ENCODE measurements at places on chromosomes 16 and 17.

GRCh38 chr16:82660966-82661365, 34.2 kb downstream of the CDH13 start:
- DNase-seq, result no peak

- DNase-seq, result peak; percentile 42
Observed at GRCh38 chr16:11205754-11206581, 50.0 kb downstream of the SOCS1 start.

GRCh38 chr17:6548578-6549330, 7.6 kb downstream of the PITPNM3 start:
- no peak for DNase-seq

GRCh38 chr17:14902297-14902696, 362.8 kb downstream of the PMP22 start:
- no peak for DNase-seq

DNA sequence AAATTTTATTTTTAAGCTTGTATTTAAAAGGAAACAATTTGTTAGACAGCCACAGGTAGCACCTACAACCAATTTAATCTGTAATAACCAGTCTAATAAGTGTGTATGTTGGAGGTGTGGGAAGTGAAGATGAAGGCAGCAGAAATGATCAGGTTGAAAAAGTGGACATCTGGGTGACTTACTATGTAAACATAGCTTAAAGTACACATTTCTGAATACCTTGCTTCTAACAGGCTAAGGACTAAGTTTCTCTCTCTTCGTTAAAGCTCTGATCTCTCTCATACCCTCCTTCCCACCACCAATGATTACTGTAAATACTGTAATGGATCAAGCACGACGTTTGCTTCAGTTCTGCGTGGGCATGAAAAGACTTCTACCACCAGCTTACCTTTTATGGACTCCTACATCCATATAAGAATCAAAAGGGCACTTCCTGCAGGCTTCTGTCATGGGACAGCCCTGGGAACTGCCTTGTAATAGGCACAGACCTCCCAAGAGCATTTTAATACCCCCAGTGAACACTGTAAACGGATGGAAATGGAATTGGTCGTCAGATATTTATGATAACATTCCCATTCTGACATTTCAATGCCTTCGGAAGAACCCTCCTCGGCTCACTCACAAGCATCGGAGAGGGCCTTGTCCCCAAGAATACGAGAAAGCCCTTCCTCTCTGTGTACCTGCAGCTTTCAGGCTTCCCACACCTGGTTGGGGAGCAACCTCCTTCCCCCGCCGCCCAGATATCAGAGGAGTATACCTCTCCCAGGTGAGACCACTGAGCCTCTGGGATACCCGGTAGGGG, 700 bp downstream of the CCDC43 start:
- peak; percentile 38 for DNase-seq

- no peak for DNase-seq
Observed at GRCh38 chr16:17431968-17432625, 38.7 kb downstream of the XYLT1 start.

DNA sequence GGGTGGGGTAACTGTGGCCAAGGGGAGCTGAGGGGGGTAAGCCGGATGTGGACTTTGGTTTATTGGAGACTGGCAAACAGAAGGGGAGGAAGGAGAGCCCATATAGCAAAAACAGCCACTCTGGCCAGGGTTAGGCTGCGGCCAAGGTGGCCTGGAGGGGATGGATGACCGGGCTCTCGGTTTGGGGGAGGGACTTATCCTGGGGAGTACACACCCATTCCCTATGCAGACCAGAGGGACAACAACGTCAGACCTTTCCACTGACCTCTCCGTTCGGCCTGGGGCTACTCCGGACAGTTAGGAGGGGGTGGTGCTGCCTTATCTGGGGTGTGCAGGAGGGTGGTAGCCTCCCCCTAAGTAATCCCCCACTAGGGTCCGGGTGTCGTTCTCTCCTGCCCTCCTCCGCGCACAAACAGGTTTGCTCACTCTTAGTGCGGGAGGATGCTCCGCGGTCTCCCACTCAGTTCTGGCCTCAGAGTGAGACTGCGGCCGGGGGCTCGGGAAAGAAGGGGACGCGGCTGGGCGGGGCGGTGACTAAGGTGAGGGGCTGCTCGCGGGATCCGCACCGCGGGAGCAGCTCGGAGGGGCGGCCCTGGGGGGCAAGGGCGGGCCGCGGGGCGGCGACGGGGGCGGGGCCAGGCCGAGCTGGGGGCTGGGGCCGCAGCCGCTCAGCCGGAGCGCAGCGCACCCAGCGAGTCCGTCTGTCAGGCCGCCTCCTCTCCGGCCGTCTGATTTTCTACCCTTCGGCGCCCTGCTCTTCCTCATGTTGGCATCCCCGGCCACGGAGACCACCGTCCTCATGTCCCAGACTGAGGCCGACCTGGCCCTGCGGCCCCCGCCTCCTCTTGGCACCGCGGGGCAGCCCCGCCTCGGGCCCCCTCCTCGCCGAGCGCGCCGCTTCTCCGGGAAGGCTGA, at the start of gene WNK4:
WNK4 (plus strand) TSS at position 675 of the 915 bp plus-strand sequence; CDS start at position 764, 89 bp downstream.
- DNase-seq, result no peak

GRCh38 chr16:85391175-85391707, 221.9 kb upstream of the GSE1 start:
- no peak for DNase-seq

DNA sequence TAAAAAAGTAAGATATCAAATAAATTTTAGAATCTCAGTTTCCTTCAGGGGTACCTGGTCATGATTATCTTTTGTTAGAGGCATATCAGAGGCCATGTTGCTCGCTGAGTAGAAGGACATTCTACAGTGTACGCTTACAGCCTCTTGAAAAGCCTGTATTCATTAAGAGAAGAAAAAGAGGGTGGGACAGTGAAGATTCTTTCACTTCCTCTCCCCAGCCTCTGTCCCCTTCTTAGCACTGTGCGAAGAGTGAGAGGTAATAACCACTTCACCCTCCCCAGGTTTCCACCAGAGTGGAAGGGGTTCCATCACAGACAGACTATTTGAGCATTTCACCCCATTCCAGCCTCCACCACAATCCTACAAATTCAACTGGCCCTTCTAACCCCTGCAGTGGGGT, 4.8 kb upstream of the LPO start:
- no peak for DNase-seq

DNA sequence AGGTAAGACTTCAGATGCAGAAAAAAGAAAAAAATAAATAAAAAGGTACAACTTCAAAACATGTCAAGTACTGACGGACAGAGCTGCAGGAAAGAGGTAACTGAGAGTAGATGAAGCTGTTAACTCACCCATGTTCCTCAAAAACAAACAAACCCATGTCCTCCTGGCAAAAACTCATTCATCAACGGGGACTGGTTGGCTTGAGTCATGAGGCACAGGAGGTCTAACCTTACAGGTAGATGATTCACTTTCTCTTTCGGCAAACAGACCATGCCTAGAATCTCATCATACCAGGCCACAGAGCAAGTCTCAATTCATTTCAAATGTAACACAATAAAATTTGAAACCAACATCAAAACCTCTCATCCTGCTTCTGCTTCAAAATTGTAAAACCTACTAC, 12.3 kb upstream of the FASN start:
- DNase-seq, result no peak

DNA sequence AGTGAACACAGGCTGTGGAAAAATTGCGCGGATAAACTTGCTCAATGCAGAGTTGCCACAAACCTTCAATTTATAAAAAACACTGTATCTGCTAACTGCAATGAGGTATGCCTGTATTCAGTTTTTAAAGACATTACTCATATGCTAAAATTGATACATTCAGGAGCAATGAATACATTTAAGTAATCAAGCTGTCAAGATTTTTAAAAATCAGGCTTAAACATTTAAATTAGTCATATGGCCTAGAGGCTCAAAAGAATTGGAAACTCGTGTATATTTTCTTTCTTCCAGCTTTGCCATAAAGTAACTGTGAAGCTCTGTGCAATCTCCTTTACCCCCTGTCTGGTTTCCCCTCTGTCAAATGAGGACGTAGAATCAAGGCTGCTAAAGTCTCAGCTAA, 4.1 kb downstream of the SYNRG start:
- DNase-seq, result peak; percentile 37

DNA sequence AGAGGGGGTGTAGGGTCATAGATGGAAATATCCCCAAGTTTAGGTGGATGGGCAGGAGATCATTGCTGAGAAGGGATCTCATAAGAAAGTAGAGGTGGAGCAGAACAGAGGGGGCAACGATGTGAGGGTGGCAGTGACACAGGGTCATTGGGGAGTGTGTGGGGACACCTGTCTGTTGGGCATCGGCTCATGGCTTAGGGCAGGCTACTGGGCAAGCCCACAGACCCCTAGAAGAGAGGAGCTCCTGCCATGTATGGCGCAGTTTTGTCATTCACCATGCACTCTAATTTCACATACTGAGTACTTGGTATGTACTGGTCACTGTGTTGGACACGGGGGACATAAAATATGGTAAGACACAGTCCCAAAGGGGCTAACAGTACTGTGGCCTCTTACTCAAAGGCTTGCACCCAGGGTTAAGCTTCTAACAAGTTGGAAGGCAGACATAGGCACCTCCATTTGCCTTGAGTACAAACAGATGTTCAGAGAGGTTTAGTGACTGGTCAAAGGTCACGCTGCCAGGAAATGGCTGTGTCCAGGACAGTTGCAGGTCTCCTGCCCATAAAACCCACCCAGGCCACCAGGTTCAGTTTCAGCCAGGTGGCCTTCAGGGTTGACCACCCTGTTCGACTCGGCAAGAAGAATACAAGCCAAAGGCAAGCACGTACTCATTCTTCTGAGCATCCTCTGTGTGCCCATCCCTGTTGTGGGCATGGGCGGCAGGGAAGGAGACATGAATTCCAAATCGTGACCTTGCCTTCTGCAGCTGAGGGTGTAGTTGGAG, 580.2 kb downstream of the KCNJ18 start:
- no peak for DNase-seq

GRCh38 chr17:42584880-42585279, 7.4 kb upstream of the PSMC3IP start:
- DNase-seq, result no peak

DNA sequence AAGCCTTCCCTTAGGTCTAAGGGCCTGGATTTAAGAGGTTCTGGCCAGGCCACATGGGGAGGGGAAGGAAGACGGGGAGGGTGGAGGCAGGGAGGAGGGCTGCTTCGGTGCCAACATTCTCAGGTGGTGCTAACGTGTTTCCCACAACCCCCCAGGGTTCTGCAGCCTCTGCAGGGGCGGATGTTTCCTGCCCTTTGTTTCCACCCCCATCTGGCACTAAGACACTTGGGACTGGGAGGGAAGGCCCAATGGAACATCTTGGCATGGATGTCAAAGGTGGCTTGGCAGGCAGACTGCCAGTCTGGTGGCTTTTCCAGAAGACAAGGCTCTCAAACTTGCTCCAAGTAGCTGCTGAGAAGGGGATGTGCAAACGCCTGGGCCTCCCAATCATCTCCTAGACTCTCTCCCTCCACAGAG, 12.7 kb downstream of the HIC1 start:
- peak; percentile 56 for DNase-seq

DNA sequence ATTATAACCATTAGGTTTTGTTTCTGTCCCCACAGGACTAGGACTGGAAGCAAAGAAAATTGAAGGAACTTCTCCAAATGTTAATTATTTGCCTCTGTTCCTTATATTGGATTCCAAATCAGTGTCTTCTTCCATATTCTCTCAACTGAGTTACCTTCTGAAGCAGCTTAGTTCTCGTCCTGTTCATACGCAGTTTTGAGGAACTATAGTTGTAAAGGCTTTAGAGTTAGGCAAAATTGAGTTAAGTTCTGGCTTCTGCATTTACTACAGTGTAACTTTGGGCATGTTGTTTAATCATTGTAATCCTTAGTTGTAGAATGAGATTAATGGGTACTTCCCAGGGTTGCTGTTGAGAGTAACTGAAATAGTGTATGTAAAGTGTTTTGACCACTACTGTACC, 11.2 kb downstream of the CBFB start:
- no peak for DNase-seq

DNA sequence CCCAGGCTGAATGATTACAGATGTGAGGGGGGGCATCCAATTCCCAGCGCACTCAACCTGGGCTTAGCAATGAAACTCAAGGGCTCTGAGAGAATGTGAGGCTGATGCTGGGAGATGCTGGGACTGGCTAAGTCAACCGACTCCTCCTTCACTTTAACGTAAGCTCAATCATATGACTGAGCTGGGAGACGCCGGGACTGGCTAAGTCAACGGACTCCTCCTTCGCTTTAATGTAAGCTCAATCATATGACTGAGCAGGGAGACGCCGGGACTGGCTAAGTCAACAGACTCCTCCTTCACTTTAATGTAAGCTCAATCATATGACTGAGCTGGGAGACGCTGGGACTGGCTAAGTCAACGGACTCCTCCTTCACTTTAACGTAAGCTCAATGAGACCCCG, 179.4 kb downstream of the VPS53 start:
- DNase-seq, result no peak

- DNase-seq, result peak; percentile 43
Observed at GRCh38 chr16:30958175-30959079, 873 bp downstream of the SETD1A start.

DNA sequence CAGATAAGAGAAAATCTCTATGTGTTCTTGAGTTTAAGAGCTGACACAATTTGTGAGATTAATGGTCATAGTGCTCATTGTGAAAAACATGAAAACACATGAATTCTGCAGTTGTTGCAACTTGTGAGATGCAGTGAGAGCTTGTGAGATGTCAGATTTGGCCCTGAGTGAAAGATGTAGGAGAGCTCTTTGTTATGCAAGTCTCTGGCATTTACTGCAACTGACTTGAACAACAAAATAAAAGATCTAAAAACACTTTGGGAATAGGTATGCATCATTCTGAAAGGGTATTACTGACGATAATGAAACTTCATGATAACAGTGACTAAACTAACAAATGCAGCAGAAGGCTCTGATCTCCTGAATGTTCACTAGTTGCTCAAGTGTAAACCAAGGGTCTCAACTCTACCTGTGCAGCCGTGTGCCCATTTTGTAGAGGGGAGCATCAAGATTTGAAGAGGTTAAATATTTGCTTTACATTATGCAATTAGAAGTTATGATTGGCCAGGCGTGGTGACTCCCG, 50.8 kb upstream of the SMIM36 start:
- DNase-seq, result no peak

DNA sequence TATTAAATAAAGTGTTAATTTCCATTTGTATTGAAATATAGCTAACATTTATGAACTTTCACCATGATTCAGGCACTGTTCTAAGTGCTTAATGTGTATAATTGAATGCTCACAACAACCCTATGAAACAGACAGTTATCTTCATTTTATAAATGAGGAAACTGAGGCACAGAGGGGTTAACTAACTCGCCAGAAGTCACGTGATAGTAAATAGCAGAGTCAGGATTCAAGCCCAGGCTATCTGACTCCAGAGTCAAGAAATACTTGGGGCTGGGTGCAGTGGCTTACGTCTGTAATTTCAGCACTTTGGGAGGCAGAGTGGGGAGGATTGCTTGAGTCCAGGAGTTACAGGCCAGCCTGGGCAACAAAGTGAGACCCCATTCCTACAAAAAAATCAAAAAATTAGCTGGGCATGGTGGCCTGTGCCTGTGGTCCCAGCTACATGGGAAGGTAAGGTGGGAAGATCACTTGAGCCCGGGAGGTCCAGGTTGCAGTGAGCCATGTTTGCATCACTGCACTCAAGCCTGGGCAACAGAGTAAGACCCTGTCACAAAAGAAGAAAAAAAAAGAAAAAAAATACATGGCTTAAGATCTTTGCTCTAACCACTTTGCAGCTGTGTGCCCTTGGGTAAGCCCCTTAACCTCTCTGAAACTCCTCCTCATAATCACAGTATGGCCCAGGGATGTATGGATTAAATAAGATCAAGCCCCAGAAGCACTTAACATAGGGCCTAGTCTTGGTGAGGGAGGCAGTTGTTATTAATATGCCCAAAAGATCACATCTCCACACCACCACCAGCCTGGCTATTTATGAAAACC, 29.0 kb downstream of the WSB1 start:
- DNase-seq, result no peak
